ENCODE measurements at places on chromosomes 2 and 18.

GRCh38 chr2:123521854-123522253 is 503.2 kb upstream of the CNTNAP5 start:
- no peak for DNase-seq

- DNase-seq = no peak
Observed at GRCh38 chr2:196482119-196483065, 157.1 kb upstream of the CCDC150 start.

GRCh38 chr18:59488899-59489298 is 129.8 kb upstream of the LMAN1 start:
- DNase-seq = no peak

DNA sequence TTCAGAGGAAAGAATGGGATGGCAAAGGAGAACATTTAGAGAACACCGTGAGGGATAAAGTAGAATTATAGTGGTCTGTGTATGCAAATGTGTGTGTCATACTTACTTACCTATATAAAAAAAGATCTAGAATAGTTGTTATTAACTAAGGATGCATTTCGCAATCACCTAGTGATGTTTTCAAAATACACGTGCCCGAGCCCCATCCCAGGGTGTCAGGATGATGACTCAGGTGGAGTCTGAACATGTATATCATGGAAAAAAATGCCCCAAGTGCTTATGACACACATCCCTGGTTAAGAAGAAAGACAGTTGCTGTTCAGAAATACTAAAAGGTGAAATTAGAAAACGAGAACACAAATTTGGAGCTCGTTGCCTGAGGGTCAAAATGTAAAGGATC is 109.0 kb downstream of the CERS6 start:
- no peak for DNase-seq

DNA sequence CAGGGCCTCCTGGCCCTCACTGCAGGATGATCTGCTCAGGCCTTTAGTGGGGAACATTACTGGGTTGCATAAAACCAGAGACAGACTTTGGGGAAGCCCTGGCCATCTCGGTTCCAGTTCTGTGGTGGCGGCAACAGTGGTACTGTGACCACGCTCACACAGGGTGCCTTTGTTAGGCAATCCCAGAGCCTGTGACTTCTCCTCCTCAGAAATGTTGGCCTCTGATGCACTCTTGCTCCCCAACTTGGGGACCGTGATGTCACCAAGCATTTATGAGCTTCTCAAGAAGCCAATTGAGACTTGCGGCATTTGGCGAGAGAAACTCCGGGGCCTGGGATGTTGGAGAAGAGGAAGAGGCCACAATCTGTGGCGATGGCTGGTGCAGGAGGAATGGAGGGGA is 80.9 kb upstream of the PKDCC start:
- no peak for DNase-seq

GRCh38 chr18:2559249-2559648 is 12.1 kb downstream of the METTL4 start:
- DNase-seq = no peak

GRCh38 chr18:59109375-59109774 is 30.3 kb upstream of the SEC11C start:
- no peak for DNase-seq

DNA sequence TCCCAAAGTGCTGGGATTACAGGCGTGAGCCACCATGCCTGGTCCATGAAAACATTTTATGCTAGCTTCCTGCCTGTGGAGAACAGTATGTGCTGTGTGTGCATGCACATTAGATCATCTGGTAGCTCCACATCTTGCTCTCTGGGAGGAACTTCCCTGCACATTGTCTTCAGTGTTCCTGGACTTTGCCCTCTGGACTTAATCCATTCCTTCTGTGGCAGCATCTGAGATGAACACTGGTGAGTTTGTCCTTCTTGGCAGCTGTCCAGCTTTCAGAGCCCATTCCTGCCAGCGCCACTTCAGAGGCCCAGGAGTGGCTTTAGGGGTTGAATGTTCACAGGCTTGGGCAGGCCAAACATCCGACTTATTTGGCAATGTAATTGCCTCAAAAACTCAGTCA is 65.2 kb downstream of the POU3F3 start:
- no peak for DNase-seq

- DNase-seq = no peak
Observed at GRCh38 chr2:47179388-47179787, 24.3 kb upstream of the STPG4 start.

GRCh38 chr18:10521566-10521965 is 4.3 kb upstream of the NAPG start:
- DNase-seq = no peak

DNA sequence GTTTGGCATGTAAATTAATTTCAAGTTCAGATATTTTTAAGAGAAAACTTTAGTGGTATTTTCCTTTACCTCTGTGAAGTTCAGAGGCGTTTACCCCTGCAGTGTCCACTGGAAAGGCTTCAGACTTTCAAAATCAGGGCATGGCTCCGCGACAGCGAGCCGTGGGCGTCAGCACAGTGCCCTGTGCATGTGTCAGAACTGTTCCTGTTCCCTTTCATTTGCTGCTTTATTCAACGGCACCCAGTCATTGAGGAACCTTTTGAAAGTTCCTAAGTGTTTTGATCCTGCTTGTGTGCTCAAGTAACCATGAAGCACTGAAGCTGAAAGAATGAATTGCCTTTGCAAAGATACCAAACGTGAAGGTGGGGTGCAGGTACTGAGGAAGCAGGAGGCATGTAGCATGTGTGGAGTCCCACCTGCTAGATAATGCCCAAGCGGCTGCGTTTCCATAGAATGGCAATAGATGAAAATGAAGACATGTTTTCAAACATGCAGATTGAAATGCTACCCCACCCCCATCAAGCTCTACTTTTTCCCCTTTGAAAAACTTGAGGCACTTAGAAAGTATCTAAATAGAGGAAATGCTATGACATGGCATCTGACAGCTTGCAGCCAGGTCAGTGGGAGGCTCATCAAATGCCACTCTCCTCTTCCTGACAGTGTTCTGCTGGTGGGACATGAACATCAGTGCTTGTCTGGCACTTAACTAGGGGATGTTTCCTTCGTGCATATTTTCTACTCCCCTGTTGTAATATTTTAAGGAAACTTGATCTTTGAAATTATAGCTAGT is 148.6 kb downstream of the ZNF236 start:
- no peak for DNase-seq

DNA sequence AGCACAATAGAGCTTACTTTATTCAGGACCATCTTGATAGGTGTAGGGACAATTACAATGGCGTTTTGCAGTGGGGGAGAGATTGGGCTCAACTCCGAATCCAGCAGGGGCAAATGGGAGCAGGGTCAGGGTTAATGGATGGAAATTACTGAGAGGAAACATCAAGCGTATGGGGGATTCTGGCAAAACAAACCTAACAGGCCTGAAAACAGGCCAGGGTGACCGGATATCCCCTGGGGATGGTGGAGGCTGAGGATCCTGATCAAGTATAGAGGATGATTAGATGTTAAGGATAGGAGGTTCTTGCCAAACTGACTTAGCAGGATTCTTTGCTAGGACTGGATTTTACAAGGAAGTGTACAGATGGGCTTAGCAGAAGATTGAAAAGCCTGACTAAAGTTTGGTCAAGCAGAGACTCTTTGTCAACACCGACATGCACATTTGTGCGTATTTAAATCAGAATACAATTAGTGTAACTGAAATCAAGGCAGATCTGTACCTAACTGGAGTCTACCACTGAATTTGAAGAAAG is 54.5 kb upstream of the GPR45 start:
- DNase-seq = no peak

GRCh38 chr2:240339411-240340360 is 95.8 kb upstream of the GPC1 start:
- no peak for DNase-seq

DNA sequence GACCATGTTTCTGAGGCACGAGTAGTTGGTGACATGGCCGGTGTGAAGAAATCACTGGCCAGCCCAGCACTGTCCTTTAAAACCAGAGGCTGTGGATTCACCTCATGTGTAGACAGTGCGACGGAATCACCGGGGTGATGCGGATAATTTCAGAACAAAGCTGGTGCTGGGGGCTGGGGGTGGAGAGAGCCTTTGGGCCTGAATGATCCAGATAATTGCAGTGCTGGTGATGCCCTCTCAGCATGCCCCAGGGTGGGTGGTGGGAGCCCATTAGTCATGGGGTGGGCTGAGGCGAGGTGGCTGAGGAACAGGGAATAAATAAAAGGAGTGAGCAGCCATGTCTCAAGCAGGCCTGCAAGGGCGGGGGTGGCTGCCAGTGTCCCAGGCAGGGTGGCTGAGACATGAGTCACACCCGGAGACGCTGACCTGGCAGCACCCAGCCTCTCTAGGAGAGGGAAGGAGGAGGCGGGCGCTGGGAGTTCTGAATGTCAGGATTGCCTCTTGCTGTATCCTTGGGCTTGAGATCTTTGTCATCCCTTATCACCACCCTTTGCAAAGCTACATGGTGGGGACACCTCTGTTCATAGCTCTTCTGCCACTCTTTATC is 151.1 kb upstream of the MSH6 start:
- no peak for DNase-seq

DNA sequence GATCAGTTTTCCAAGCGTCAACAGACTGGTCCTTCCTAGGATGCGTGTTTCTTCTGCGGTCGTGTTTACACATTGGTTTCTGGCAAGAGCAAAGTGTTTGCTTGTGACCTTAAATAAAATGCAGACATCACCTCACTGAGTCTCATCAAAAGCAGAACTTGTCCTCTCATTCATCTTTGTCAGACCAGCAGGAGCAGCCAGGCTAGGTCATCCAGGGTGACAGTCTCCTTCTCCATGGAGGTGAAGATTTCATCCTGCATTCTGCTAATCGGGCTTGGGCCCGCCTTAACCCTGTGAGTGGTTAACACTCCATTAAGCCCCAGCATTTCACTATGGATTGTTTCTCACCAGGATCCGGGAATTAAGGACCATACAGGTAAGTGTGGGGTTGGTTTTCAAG is 64.2 kb upstream of the PID1 start:
- DNase-seq = no peak

DNA sequence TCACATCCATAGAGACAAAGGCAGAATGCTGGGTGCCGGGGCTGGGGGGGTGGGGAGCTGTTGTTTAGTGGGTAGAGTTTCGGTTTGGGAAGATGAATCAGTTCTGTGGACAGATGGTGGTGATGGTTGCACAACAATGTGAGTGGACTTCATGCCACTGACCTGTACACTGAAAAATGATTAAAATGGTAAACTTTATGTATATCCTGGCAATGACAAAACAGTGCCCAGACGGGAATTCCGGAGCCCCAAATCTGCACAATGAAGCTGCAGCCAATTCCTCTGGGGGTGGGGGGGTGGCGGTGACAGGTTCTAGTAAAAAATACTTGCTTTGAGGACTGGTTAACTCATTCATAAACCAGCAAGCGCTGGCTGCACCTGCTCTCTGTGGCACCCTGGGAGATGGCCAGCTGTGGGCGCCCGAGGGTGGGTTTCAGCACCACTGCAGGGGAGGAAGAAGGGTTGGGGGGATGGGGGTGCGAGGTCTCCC is 81.8 kb upstream of the HPCAL1 start:
- no peak for DNase-seq

- DNase-seq = no peak
Observed at GRCh38 chr2:225932811-225933413, 533.4 kb downstream of the NYAP2 start.

DNA sequence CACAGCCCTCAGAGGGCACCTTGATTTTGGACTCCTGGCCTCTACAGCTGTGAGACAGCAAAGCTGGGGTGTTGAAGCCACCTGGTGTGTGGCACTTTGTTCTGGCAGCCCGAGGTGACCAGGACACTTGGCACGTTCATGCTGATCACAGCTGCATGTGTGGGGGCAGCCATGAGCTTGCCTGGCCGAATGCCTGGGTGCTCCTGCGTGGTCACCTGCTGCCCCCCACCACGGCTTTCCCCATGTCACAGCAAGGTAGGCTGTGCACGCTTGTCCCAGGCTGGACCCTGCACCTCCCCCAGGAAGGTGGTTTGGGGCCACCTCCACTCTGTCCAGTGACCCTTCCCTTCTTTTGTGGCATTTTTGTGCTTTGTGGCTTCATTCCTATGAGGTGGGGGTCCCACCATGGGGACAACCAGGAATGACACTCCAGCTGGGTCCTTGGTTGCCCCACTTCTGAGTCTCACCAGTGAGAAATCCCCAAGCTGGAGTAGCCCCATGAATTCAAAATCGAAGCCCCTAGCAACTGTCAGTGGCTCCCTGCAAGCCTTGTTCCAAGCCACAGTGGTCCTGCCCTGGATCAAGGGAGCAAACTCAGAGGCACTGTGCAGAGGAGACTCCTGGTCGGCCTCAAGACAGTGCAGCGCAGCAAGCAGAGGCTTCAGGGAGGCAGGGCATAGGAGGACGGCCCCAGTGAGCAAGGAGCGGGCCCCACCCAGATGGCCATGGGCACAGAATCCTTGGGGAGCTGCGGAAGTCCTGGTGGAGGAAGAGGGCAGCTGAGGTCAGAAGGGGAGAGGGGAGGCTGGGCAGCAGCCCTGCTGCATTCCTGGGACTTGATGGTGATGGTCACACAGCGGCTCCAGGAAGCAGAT is 121.4 kb upstream of the HS6ST1 start:
- no peak for DNase-seq

GRCh38 chr18:46469186-46469915 is 187.7 kb downstream of the LOXHD1 start:
- DNase-seq = no peak

DNA sequence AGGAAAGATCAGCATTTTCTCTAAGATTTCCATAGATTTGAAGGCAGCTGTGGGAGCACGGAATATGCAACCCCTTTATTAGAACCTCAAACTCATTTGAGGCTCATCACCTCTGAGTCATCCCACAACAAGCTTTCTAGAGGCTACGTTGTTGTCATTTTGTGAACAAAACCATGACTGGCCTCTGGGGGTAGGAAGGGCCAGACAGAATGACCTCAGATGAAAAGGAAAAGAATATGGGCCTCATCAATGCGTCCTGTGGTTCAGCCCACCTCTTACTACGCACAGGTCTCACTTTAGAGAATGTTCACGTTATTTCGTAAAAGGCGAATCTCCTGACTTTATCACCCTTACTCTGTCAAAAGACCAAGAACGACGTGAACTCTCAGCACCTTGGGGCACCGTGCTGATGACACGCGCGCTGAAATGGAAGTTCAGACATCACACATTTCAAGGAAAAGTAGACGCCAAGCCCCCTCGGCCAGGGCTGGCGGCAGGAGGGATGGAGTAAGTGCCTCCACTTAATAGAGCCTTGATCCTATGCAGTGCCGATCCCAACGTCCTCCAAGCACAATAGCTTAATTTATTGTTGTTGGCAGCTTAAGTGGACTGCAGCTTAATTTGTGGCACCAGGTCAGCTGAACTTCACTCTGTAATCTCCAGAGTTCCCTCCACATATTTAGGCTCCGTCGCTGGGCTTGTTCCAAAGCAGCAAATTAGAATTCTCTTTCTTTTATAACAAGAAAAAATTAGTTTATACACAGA is 208.3 kb downstream of the EIPR1 start:
- DNase-seq = no peak

DNA sequence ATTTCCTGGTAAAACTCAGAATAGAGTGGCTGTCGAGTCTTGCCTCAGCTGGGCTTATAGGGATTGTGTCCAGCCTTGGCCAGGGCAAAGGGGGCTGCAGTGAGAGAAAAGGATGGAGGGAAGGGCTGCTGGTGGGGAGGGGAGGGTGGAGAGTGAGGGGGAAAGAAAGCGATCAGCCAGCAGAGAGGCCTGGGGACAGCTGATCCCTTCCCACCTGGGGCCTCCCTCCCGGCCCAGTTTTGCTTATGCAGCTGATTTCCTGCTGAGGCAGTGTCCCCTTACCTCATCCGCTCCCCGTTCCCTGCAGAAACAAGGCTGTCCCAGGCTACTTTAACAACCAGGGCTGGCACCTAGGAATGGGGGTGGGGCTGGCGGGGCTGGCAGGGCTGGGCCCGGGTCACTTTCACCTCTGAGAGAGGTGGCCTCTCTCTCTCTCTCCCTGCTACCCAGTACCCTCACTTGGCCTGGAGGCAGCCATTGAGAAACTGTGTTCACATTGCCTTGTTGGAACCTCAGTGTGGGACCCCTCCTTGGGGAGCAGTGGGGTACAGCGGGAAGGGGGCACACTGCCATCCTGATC is 12.2 kb upstream of the GMPPA start:
- DNase-seq = no peak

All from activated CD8-positive, alpha-beta memory T cell treated with anti-CD3 and anti-CD28 coated beads for 48 hours (primary cell).